H1 (cell line): ENCODE measurements at places on chromosomes 13 and 19. TPM values are rescaled to one million over a fixed set of nuclear protein-coding genes. Genes with fewer than 3 reads are reported as not detected.

- H3K4me3 ChIP-seq, result peak overlapping the region; percentile 62
- no peaks in the 10 kb centered on the region; the same call in 1 of the 2 replicates for H3K27me3 ChIP-seq
- H3K4me1 ChIP-seq, result peaks cover 3% of the 10 kb centered on the region; the same call in 1 of the 2 replicates
Measured at GRCh38 chr13:21075011-21075378, 13.6 kb upstream of the LATS2 start.

The C3 gene
- 12.8 and 16.6 TPM in 2 replicates for polyA plus RNA-seq

DNA sequence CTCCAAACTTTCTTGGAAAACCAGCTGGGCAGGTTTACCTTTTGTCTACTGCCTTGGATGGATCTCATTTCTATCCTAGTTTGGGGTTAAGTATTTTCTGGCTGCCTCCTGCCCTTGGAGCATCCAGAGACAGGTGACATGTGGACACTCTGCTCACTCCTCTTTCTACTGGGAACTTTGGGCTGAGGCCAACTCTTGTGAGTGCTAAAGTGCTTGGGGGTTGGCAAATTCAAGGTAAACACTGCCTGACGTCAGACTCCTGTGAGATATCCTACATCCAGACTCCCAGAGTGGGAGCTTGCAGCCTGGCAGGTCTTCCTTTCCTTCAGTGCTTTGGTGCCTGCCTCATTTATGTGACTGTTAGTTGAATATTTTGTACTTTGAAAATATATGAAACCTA, 388.1 kb downstream of the KCNRG start:
- no peaks in the 10 kb centered on the region for H3K4me1 ChIP-seq
- DNase-seq, result no peak
- H3K4me3 ChIP-seq, result no peak overlapping the region
- no peaks in the 10 kb centered on the region for H3K36me3 ChIP-seq
- no peaks in the 10 kb centered on the region for H3K27me3 ChIP-seq

GRCh38 chr19:18464646-18465045, 26.7 kb upstream of the ISYNA1 start:
- H3K27ac ChIP-seq, result no peak overlapping the region
- H3K36me3 ChIP-seq, result 0 out of 2 replicates have a peak, but pooled peaks cover 4% of the 10 kb centered on the region
- no peak overlapping the region for H3K4me3 ChIP-seq
- no peaks in the 10 kb centered on the region for H3K4me1 ChIP-seq
- no peak for DNase-seq
- no peaks in the 10 kb centered on the region for H3K27me3 ChIP-seq

DNA sequence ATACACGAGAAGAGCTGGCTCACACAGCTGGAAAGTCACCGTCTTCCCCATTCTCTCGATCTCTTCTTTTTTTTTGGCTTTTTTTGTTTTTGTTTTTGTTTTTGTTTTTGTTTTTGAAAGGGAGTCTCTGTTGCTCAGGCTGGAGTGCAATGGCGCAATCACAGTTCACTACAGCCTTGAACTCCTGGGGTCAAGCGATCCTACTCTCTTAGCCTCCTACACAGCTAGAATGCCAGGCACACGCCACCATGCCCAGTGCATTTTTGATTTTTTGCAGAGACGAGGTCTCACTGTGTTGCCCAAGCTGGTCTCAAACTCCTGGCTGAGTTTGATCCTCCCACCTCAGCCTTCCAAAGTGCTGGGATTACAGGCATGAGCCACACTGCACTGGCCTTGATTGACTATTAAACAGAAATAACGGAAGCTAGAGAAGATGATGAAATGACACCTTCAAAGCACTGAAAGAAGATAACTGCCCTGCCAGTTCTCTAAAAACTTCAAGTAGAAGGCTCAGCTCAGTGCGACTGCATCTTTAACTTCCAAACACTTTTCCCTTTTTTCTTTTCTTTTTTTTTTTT, 4.0 kb downstream of the FXYD3 start:
- no peaks in the 10 kb centered on the region for H3K27me3 ChIP-seq
- H3K4me3 ChIP-seq, result no peak overlapping the region
- H3K36me3 ChIP-seq, result no peaks in the 10 kb centered on the region

- peaks cover 2% of the 10 kb centered on the region; the same call in 1 of the 2 replicates for H3K4me1 ChIP-seq
- H3K36me3 ChIP-seq, result no peaks in the 10 kb centered on the region
- no peaks in the 10 kb centered on the region for H3K27me3 ChIP-seq
Measured at GRCh38 chr19:43688059-43688701, 18.2 kb upstream of the PLAUR start.

DNA sequence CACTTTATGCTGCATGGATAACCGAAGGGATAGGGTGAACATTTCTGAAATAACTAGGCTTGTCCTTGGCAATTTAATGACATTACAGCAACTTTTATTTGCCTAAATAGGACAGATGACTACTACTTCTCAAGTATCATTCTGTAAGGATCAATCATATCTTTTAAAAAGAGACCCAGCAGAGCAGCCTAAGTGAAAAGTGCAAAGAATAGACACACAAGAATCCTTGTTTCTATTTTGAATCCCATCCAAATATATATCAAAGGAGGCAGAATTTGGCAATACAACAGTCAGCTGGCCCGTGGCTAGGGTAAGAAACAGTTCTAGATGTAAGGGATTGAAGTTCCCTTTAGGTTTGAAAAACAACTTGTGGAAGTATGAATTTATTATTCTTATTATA, 6.9 kb downstream of the THSD1 start:
- H3K4me3 ChIP-seq, result no peak overlapping the region
- no peaks in the 10 kb centered on the region for H3K27me3 ChIP-seq
- DNase-seq, result no peak
- no peaks in the 10 kb centered on the region for H3K4me1 ChIP-seq
- no peak overlapping the region for H3K27ac ChIP-seq

The RFPL4A gene
- polyA plus RNA-seq, result not detected in 2 replicates

DNA sequence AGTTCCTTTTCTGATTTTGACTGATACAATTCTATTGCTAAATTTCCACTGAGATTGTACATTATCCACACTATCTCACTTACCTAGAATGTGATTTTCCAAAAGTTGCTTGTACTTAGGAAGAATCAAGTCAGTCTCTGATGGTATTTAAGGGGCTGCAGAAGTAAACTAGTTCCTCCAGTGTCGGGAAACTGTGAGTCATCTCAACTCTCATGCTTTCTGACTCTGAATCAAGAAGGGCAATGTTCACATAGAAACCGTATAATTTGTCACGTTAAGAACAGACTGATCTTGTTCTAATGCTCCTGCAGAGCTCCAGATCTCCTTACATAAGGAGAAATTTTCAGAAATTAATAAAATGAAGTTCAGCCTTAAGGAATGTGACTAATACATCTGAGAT, 369.3 kb downstream of the KLF5 start:
- H3K27ac ChIP-seq, result no peak overlapping the region
- no peaks in the 10 kb centered on the region for H3K36me3 ChIP-seq
- no peak overlapping the region for H3K4me3 ChIP-seq
- no peak for DNase-seq
- no peaks in the 10 kb centered on the region for H3K27me3 ChIP-seq

GRCh38 chr13:99057310-99057975, 79.6 kb upstream of the DOCK9 start:
- no peaks in the 10 kb centered on the region for H3K36me3 ChIP-seq
- no peak overlapping the region for H3K4me3 ChIP-seq
- DNase-seq, result no peak
- no peak overlapping the region for H3K27ac ChIP-seq

DNA sequence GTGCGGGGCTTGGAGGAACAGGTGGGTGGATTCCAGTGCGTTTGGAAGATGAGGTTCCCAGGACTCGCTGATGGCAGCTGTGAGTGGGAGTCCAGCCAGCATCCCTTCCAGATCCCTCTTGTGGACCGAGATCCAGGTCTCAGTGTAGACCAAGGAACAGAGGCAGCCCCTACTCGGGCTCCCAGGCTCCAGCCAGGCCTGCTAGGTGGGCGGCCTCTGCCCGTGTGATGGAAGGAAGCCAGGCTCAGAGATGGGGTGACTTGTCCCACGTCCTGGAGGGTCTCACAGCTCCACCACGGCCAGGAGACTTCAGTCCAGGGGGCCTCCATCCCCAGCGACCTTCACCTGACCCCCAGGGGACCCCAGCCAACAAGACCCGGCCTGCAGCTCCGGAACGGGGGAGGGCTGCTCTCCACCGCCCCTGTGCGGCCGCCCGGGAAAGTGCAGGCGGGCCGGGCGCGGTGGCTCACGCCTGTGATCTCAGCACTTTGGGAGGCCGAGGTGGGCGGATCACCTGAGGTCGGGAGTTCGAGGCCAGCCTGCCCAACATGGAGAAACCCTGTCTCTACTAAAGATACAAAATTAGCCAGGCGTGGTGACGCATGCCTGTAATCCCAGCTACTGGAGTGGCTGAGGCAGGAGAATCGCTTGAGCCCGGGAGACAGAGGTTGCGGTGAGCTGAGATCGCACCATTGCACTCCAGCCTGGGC, 729 bp upstream of the MADCAM1 start:
- no peak overlapping the region for H3K27ac ChIP-seq
- H3K36me3 ChIP-seq, result no peaks in the 10 kb centered on the region

DNA sequence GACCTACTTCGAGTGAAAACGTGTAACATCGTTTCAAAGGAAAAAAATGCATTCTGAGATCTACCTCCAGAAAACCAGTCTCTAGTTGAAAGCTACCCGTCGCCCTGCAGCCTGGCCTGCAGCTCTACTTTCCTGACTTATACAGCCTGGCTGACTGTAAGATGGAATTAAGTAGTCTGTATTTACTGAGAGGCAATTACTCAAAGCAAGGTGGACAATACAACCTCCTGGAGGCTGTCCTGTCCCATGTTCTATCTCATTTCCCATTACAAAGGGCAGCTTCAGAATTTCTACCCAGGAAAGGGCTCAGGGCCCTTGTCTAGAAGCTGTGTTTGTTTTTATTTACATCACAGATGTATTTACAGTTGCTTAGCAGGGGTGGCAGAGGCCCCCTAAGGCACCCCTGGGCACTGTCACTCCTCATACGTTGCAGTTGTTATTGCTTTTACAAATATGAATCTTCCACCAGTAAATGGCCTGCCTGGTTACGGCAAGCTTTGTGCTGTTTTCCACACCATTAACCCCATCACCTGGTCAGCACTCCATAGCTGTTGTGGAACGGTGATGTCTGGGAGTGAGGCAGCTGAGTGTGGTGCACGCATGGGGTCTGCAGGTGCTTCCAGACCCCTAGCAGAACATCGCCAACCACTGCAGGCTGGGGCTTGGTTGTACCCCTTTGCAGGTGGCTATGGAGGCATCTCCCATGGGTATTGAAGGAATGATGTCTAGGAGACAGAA, 46.3 kb upstream of the MTIF3 start:
- DNase-seq, result no peak
- H3K36me3 ChIP-seq, result no peaks in the 10 kb centered on the region
- H3K4me3 ChIP-seq, result no peak overlapping the region
- H3K4me1 ChIP-seq, result no peaks in the 10 kb centered on the region
- H3K27ac ChIP-seq, result no peak overlapping the region
- no peaks in the 10 kb centered on the region for H3K27me3 ChIP-seq

DNA sequence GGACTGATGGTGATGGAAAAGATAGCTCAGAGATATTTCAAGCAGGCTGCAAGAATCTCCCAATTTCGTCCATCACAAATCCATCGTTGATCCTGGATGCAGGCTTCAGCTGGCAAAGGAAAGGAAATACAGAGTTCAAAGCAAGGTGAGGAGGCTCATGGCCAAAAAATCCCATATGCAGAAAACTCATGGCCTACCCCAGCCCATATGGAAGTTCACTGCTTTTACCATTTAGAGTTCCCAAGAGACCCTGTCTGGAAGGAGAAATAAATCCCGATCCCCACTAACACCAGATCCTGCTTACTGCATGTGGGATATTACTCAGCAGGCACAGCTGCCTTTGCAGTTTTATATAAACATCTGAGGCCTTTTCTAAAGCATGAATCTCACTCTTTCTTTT, 412.9 kb upstream of the SPRY2 start:
- H3K4me1 ChIP-seq, result no peaks in the 10 kb centered on the region
- no peaks in the 10 kb centered on the region for H3K36me3 ChIP-seq
- DNase-seq, result no peak
- no peak overlapping the region for H3K4me3 ChIP-seq
- H3K27ac ChIP-seq, result no peak overlapping the region

DNA sequence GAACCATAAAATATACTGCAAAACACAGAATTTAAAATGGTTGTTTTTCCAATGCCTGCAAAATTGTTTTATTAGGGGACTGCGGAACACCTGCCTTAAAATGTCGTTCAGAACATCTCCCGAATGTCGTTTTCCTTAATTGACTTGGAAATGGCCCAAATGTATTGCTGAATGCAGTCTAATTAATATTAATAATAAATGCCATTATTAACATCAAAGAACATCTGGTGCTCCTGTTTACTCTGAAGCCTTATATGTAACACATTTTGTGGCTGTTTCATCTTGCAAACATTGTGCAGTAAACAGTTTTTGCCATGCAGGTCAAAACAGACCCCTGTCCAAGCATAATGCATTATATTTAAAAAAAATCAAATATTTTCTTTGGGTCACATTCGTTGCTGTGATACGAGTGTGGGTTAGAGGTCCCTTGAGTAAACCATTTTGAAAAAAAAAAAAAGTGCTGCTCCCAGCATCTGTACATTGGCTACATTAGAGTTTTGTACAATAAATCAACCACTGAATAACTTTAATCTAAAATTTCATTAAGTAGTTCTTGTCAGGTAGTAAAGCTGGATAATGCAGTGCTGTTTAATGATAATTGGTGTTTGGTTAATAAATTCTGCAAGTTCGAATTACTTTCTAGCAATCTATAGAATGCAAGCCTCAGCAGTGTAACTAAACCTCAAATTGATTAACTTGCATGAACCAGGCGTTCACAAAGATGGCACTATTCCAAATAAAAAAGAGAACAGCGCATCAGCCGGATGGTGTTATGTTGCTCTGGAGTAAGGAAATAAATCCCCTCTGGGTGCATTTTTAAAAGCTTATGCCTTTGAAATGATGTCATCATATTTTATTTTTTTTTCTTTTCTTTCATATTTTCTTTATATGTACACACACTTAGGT, 140.2 kb downstream of the ZNF536 start:
- no peaks in the 10 kb centered on the region for H3K36me3 ChIP-seq
- DNase-seq, result no peak
- no peaks in the 10 kb centered on the region for H3K27me3 ChIP-seq
- no peak overlapping the region for H3K4me3 ChIP-seq

GRCh38 chr19:31562966-31563612, 213.9 kb upstream of the TSHZ3 start:
- no peaks in the 10 kb centered on the region for H3K36me3 ChIP-seq
- no peaks in the 10 kb centered on the region for H3K27me3 ChIP-seq
- H3K4me1 ChIP-seq, result peaks cover 3% of the 10 kb centered on the region
- no peak overlapping the region for H3K27ac ChIP-seq

- no peaks in the 10 kb centered on the region for H3K27me3 ChIP-seq
- H3K4me3 ChIP-seq, result no peak overlapping the region
- no peak for DNase-seq
- no peak overlapping the region for H3K27ac ChIP-seq
- H3K4me1 ChIP-seq, result peaks cover 6% of the 10 kb centered on the region
Measured at GRCh38 chr19:39401070-39401548, 5.5 kb upstream of the ZFP36 start.

GRCh38 chr13:91112201-91112923, 235.1 kb upstream of the MIR17HG start:
- H3K27ac ChIP-seq, result no peak overlapping the region
- H3K4me3 ChIP-seq, result no peak overlapping the region
- no peaks in the 10 kb centered on the region for H3K27me3 ChIP-seq
- no peak for DNase-seq

The LILRA2 gene
- polyA plus RNA-seq, result not detected in 2 replicates

DNA sequence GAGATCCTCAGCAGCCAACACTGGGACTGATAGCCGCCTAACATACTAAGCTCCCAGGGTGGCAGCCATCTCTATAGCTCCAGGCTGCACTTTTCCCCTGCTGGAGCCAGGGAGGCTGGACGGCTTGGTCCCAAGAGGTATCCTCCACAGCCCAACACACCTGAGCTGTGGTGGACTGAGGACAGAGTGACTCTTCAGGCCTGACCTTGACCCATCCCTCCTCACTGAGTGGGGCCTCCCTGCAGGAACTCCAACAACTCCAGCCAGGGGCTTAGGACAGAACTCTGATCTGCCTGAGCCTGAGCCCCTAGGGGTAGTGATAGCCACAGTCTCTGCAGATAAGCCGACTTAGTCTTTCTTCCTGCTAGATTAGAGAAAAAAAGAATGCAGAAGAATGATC, 958.1 kb upstream of the PRR20A start:
- H3K36me3 ChIP-seq, result no peaks in the 10 kb centered on the region
- no peaks in the 10 kb centered on the region for H3K27me3 ChIP-seq
- no peak overlapping the region for H3K4me3 ChIP-seq
- H3K27ac ChIP-seq, result no peak overlapping the region
